Effector memory CD8-positive, alpha-beta T cell (primary cell): ENCODE measurements at places on chromosomes 1 and 21.
A peak's percentile ranks its signal among the peaks of the same experiment; 100 is the strongest.

DNA sequence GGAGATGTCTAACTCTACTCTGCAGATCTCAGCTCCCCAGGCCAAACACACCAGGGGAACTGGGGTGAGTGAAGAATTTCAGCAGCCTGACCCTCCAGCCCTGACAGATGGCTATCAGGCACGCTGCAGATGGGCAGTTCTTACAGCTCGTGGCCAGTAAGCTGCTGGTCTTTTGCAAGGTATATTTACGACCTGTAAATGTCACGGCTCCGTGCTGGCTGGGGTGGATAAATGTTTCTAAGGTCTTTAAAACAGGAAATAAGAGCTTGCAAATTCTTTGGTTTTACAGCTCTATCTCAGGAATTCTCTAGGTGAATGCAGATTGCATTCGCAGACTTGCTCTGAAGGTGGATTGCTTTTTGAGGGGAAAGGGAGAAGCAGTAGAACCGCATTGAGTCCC is 10.1 kb downstream of the DOP1B start:
- no peak for DNase-seq

DNA sequence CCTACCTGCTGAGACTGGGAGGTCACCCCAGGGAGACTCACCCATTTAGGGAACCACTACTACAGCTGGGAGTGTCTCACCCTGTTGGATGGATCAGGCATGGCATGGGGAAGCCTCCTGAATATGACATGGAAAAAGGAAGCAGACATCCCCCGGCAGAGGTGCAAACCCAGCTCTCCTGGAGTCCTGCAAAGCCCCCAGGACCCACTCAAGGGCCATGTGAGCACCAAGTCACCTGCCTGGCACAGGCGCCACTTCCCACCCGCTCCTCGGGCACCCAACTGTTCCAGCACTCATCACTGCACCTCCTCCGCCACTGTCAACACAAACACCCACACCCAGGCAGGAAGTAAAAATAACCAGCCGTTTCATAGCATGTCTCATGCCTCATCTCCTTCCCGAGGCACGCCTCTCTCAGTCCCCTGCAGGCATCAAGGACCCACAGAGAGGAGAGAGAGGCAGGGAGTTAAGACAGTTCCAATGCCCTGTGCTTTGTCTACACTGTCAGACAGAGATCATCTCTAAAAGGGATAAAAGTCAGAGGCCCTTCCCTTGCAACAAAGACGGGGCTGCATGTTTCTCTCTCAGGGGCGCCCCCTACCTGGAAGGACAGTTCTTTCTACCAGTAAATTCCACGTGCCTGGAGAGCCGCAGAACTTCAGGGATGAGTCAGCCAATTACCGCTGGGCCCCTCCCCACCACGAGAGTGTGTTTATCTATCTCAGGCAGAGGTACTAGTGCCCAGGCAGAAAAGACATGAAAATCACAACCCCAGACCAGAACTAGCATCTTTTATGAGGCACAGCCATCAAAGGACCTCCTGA is 150.1 kb upstream of the SOD1 start:
- DNase-seq, result peak; percentile 41

GRCh38 chr1:109977657-109978378 is 6.7 kb upstream of the AHCYL1 start:
- no peak for DNase-seq

DNA sequence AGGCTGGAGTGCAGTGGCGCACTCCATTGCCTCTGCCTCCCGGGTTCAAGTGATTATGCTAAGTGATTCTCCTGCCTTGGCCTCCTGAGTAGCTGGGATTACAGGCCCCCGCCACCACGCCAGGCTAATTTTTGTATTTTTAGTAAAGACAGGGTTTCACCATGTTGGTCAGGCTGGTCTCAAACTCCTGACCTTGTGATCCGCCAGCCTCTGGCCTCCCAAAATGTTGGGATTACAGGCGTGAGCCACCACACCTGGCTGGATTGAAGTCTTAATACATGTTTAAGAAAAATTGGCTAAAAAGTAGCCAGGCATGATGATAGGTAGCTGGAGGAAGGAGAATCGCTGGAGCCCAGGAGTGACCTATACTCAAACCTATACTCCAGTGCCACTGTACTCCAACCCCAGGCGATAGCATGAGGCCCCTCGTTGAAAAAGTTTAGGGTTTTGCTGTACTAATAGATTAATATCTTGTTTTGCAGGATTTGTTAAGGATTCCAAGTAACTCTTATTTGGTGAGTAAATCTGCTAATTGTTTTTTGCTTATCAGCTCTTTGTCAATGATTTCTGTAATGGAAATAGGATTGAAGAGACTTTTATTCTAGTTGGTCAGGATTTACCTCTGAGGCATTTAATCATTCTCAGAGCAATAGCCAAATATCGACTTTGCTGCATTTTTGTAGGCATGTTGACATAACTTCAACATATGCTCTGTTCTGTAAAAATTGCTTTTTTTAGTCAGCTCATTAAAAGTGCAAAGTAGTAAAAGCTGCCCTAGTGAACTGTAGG is 2.0 kb downstream of the RCC1 start:
- DNase-seq, result no peak

DNA sequence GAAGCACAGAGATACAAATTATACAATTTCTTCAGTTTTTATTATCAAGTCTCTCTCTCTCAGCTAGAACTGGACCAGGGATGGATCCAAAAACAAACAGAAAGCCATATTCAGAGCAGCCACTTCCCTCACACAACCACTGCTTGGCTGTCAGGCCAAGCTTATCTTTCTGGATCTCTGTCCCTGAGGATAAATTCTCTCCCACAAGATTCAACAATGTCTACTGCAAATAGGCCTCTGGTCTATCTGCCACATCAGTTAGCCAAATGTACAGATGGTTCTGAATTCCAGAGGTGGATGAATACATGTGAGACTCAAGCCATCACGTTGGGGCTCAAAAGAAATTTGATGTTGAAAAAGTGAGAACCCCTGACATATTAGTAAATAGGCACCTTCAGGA is 350.9 kb downstream of the LTN1 start:
- DNase-seq, result no peak

- DNase-seq, result no peak
These were observed 169.3 kb upstream of the IVNS1ABP start for GRCh38 chr1:185486346-185486745.

DNA sequence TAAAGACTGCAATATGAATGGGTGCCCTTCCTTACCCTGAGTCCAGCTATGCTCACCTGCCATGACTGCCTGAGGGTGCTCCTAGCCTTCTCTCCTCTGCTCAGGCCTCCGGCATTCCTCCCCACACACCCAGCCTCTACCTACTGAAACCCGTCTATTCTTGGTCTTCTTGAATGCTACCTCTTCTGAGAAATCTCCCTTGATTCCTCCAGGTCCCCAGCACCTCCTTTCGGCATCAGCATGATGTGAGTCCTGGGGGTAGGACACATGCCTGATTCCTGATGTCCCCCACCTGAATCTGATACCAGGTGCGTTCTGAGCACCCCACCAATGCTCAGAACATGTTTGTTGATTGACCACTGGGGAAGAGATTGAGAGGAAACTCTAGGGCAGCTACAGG is 8.6 kb downstream of the LDLRAD1 start:
- DNase-seq, result no peak

DNA sequence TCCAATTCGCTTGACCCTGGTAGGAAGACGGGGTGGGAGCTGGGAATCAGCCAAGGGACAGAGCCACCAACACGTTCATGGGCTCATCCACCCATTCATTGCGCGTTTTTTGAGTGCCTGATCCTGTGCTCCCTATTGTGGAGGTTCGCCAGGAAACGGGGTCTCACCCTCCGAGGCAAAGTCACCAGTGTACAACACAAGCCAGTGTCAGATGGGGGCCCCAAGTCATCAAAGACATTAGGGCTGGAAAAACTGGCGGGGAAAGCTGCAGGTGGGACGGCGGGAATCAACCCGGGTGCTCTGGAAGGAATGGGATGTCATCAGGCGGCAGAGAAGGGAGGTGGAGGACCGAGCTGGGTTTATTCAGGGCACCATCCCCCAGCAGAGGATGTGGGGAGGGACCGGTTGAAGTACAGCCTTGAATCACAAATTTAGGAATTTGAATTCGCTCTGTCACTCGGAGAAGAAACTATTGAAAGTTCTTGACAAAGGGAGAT is 667 bp upstream of the NID1 start:
- DNase-seq, result no peak

DNA sequence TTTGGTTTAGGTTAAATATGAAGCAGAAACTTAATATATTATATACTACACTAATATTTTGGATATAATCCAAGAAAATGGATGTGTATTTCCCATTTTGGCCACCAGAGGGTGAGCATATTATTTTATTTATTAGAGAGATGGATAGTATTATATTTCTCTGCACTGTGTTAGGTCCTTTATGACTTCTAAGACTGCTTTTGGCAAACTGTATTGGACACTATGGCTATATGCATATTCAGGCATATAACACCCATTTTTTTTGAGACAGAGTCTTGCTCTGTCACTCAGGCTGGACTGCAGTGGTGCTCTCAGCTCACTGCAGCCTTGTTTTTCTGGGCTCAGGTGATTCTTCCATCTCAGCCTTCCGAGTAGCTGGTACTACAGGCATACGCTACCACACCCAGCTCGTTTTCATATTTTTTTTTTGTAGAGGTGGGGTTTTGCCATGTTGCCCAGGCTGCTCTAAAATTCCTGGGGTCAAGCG is 17.8 kb upstream of the PGM1 start:
- DNase-seq, result peak; percentile 17

DNA sequence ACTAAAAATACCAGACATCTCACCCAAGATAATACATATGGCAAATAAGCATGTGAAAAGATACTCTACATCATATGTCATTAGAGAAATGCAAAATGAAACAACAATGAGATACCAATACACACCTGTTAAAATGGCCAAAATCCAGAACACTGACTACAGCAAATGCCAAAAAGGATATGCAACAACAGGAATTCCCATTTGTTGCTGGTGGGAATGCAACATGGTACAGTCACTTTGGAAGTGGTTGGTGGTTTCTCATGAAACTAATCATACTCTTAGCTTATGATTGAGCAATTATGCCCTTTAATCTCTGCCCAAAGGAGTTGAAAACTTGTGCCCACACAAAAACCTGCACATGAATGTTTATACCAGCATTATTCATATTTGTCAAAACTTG is 6.4 kb upstream of the RGS2 start:
- DNase-seq, result no peak

DNA sequence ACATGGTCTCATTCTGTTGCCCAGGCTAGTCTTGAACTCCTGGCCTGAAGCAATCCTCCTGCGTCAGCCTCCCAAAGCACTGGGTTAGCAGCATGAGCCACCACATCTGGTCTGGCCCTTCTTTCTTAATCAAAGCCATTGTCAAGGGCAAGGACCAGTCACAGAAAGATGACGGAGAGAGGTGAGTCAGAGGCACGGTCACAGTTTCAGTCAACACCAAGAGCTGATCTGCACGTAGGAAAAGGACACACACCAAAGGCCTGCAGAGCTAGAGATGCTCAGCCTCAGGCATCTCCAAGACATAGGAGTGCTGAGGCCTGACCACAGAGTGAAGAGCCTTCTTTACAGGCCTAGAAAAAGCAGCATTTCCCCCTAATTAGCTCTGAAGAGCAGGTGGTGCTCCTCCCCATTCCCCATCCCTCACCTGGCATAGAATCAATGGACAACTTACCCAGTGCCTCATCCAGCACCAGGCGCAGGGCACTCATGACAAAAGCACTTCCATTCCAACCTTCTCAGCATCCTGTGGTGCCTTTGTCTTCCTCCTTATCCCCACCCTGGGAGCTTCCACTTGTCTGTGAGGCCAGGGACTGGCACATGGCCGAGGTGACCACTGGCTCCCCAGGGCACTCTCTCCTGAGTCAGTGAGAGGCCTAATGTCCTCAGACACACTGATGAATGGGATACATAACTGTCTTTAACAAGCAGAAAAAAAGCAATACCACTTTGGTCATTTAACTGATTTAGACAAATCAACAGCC is 139.8 kb downstream of the AJAP1 start:
- no peak for DNase-seq

DNA sequence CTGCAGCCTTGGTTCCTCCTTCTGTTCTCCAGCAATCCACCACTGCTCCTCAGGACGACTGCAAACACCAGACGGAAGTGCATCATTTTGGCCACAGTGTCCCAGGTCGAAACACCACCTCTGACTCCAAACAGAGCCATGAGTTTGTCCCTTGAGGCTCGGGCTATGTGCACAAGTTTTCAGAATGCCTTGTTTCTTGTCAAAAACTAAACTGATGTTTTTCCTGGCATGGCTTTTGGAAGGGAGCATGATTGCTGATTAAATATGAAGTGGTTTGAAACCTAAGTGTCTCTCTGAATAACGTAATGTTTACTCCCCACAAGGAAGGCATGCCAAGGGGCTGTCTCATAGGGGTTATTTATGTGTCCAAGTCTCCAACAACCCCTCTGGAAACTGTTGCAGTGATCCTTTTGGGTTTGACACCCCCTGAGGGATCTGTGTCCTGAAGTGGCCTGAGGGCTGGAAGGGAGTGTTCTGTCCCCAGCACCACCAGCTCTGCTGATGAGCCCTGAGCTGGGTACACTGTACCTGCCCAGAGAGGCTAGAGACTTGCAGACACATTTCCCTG is 132.7 kb downstream of the PLPP3 start:
- no peak for DNase-seq

- DNase-seq, result no peak
These were observed 21.5 kb upstream of the ENAH start for GRCh38 chr1:225674381-225674780.

GRCh38 chr1:168121401-168122011 is 15.2 kb downstream of the GPR161 start:
- DNase-seq, result no peak

- DNase-seq, result no peak
These were observed 703.1 kb downstream of the ADGRL2 start for GRCh38 chr1:82503822-82504221.

GRCh38 chr21:41664881-41665765 is 101.7 kb downstream of the RIPK4 start:
- no peak for DNase-seq

DNA sequence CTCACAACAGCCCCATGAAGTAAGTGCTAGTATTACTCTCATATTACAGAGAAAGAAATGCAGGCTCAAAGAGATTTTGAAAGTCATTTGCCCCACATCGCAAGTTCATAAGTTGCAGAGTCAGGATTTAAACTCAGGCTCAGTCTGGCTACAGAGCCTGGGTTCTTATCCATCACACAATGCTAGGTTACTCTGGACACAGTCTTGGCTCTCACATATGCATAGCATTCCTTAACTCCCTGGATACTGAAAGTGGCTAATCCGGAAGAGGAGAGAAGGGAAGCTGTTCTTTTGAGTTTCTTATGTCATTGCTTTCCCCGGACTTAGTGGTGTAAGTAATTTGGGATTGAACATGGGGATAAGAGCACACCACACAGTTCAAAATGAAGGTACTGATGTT is 357.4 kb upstream of the PLXNA2 start:
- no peak for DNase-seq

- no peak for DNase-seq
These were observed 5.2 kb downstream of the TMCC2 start for GRCh38 chr1:205232945-205233397.
